ENCODE measurements at places on chromosomes 2 and 18.

DNA sequence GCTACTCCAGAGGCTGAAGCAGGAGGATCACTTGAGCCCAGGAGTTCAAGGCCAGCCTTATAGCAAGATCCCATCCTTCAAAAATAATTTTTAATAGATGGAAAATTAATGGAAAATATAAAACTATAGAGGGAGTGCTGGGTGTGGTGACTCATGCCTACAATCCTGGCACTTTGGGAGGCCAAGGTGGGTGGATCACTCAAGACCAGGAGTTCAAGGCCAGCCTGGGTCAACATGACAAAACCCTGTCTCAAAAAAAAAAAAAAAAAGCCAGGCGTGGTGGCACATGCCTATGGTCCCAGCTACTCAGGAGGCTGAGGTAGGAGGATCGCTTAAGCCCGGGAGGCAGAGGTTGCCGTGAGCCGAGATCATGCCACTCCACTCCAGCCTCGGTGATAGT lies 48.0 kb downstream of the AP1S3 start:
- DNase-seq, result no peak

DNA sequence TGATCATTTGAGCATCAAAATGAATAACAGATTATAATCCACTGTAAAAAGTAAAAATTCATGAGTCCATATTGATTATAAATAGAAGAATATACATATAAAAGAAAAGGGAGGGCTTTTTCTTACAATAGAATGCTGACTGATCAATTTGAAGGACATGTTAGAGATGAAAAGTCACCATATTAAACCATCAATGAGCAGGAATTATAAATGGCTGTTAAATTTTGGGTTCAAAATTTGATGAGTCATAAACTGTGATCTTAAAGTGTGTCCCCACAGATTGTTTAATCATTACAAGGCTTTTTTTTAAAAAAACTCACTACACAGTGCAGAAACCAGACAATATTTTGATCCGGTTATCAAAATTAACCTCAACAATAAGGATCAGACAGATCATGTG lies 434.5 kb downstream of the BCL11A start:
- DNase-seq, result no peak

- no peak for DNase-seq
These were observed 150.6 kb downstream of the PRPF40A start for GRCh38 chr2:152566728-152567069.

DNA sequence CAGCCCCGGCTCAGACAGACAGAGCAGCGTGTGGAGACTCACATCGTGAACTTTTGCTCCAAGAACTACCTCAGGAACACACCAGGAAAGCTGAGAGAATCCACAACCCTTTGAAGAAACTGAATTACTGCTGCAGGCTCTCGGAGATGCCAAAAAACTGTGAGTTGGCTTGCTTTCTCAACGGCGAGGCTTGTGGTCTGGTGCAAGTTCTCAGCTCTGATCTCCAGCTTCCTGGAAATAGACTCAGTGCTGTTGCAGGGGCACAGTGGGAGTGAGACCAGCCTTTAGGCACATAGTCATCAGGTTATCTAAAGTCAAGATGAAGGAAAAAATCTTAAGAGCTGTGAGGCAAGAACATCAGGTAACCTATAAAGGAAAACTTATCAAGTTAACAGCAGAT lies 273.7 kb upstream of the LRATD1 start:
- no peak for DNase-seq

DNA sequence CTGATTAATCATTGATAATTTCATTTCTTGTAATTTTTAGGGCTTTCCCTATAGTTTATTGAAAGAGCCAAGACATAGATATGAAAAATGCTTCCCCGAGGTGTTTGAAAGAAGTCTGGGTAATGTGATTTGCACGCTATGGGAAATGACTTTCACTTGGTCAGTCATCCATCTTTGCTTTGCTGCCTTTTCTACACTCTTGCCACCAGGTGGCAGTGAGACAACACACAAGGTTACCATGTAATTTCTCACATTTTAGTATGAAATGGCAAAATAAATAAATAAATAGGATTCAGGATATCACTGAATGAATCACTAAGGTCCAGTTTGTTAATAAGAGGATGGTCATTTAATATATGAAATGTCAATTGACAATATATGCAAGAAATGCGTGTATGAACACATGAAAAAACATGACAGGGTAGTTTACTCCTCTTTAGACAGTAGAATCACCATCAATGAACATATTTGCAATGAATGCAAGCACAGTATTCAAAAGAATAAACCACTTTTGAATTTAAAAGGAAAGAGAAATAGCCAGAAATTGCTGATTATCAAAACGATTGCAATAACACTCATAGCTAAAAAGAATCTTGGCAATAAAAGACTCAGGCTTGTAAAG lies 52.2 kb upstream of the KCNH7 start:
- DNase-seq, result peak; percentile 2

DNA sequence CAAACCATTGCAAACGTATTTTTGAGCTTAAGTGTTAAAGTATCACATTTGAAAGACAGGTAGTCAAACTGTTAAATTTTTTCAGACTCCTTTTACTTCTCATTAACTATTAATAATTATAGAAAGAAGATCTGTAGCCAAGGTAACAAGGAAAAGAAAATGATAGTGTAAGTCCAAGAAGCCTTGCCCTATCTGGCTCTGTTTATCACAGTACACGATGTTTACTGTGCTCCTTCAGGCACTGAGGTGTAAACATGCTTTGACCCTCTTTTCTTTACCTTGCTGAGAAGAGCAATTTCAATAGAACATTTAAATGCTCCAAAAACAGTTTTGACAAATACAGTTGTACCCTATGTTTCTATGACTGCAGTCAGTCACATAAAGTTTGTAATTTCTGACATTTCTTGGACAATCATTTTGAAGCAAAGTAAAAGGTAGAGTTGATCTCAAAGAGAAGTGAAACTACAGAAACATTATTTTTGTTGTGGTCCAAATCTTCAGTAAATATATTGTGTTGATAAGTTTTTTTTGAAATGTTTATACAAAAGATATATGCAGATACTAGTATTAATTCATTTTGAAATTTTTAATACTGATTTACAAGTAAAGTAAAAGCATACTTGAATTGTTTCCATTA lies 152.6 kb upstream of the KYNU start:
- no peak for DNase-seq

- DNase-seq, result no peak
These were observed 58.1 kb upstream of the OTX1 start for GRCh38 chr2:62992561-62992960.

- no peak for DNase-seq
These were observed 270.9 kb downstream of the CYP26B1 start for GRCh38 chr2:71876542-71877451.

GRCh38 chr2:179574061-179574519 lies 287.3 kb downstream of the ZNF385B start:
- no peak for DNase-seq

- DNase-seq, result no peak
These were observed 214.4 kb upstream of the EPAS1 start for GRCh38 chr2:46082531-46083485.

DNA sequence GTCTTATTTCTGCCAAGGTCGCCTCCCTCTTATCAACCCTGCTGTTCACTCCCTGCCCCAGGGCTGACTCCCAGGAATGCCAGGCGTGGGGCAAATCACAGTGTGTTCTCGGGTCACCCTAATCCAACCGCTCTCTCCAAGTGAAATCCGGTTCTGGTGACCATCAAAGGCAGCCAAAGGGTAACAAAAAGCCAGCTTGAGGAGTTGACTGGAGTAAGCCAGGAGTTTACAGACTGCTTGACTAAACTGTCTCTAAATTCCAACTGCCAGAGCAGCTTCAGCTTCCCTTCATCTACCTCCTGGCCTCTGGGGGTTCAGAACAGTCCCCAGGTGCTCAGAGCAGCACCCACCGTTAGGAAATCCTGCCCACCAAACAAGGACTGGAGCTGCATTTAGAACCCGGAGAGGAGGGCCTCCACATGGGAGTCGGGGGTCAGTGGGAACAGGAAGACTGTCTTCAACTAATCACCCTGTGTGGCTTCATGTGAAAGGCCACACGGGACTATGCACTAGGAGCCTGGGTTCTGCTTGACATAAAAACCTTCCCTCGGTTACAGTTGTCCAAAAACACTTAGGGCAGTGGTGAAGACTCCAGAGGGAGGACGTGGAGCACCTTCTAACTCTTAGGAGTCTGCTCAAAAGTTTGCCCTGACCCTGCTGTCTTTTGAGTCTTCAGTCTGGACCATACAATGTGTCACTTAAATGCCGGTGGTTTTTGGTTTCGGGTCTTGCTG lies 24.2 kb upstream of the MCFD2 start:
- DNase-seq, result no peak

- DNase-seq, result no peak
These were observed 44.4 kb downstream of the KCNE4 start for GRCh38 chr2:223096235-223096970.

DNA sequence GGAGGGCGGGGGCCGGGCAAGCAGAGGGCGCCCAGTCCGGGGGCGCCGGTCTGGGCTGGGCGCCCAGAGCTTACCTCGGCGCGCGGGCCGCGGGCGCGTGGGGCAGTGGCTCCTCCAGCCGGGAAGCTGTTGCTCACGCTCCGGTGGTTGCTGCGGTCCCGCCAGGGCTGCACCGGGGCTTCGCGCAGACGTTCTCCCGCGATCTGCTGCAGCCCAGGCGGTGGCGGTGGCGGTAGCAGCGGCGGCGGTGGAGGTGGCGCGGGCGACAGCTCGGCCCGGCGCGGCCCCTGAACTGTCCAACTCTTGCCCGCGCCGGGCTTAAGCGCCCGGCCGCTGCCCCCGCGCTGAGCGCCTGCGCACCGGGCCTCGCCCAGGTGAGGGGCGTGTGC lies 391 bp downstream of the ZNF385B start:
- DNase-seq, result no peak

DNA sequence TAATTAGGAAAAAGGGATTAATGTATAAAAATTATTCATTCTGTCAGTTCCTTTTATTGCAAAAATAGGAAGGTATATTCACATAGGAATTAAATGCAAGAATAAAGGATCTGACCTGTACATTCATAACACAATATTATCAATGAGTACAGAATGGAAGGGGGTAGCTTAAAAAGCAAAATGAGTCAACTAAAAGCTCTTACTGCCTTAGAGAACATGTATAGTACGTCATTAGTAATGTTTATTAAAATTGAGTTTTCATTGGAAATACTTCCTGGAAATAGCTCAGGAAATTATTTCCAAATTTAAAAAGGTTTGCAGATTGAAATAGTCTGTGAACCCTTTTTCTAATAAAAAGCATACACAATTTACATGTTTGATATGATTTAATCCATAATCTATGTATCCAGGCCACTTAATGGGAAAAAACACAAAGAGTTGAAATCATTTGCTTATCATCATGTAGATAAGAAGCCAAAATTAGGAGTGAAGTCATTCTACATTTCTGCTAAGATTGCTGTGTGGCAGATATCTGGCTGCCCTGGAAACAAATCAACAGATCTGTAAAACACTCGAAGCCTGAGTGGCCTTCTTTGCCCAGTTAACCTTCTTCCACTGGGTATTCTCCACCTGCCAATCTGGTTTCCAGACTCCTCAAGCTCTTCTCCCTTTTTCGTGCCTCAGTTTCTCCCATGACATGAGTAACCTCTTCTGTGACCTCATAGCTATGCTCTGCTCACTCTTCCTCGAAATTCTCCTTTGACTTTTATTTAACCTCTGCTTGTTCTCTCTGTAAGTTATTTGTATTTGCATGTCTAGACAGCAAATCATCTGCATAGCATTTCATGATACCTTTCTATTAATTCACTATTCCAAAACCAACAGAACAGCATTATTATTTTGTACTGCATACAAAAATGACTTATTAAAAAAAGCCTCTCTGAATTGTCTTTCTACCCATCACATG lies 181.2 kb upstream of the REV1 start:
- DNase-seq, result no peak
